ENCODE measurements at places on chromosomes 13 and 19. TPM values are rescaled to one million over a fixed set of nuclear protein-coding genes. Genes with fewer than 3 reads are reported as not detected.

DNA sequence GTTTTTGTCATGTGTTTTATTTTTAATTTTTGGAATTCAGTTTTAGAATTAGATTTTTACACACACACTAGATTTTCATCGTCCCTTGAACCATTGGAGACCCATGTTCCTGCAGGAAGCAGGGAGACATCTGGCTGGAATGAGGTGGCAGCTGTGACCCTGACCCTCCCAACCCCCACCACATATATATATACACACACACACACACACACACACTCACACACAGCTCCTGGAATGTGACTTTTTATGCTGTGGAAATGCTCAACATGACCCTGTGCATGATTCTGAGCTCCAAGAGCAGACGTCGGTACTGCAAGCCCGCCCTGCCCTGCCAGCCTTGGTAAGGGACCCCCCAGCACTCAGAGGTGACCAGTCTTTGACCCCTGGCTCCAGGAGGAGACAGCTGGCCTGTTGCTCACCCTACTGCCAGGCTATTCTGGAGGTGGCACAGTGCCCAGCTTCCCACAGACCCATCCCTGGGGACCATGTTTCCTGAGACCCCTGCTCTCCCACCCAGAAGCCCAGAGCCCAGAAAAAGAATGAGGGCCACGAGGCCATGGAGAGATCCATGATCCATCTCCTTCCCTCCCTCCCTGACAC lies 103.2 kb upstream of the VSTM2B start:
- no peak for DNase-seq

- DNase-seq = no peak
Measured at GRCh38 chr19:49786376-49786820, 19.6 kb downstream of the AP2A1 start.

DNA sequence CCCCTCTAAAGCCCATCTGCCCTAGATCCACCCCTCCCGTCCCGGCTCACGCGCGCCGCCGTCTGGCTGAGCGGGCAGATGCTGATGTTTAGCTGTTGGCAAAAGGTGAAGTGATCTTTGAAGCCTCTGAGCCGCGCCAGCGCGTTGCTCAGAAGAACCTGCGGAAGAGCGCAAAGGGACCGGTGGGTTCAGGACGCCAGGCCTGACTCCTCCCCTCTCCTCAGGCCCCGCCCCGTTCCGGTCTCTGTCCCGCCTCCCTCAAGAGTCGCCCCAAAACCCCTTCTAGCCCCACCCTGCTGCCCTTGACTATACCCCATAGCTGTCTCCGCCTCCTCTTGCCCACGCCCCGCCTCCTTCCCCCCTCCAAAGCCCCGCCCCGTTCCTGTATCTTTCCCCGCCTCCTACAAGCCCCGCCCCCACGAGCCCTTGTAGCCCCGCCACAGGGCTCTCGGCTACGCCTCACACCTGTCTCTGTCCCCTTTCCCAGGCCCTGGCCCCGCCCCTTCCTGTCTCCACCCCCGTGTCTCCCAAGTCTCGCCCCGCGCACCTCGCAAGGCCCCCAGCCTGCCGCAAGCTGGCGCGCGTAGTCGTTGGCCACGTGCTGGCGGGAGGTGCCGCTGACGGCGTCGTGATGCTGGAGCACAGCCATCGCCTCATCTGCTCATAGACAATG lies 9.5 kb downstream of the MAN2B1 start:
- DNase-seq = no peak

RDH8 gene
- polyA plus RNA-seq = not detected

MED26 gene
- polyA plus RNA-seq = 3.8 TPM

DNA sequence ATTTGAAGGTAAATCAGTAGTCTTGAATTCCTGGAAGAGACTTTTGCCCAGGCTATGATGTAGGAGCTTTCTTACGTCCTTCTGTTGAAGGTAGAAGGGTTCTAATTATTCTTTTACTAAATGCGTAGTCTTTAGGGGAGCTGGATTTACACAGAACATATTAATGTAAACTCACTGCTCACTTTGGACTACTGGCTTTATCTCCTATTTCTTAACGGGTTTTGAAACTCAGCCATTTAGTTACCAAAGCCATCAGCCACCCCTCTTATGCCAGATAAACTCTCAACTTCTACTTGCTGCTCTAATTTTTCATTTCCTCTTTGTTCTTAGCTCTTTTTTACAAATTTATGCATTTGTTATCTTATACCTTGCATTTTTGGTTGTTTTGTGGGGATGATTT lies 81.5 kb downstream of the FNDC3A start:
- no peak for DNase-seq

DNA sequence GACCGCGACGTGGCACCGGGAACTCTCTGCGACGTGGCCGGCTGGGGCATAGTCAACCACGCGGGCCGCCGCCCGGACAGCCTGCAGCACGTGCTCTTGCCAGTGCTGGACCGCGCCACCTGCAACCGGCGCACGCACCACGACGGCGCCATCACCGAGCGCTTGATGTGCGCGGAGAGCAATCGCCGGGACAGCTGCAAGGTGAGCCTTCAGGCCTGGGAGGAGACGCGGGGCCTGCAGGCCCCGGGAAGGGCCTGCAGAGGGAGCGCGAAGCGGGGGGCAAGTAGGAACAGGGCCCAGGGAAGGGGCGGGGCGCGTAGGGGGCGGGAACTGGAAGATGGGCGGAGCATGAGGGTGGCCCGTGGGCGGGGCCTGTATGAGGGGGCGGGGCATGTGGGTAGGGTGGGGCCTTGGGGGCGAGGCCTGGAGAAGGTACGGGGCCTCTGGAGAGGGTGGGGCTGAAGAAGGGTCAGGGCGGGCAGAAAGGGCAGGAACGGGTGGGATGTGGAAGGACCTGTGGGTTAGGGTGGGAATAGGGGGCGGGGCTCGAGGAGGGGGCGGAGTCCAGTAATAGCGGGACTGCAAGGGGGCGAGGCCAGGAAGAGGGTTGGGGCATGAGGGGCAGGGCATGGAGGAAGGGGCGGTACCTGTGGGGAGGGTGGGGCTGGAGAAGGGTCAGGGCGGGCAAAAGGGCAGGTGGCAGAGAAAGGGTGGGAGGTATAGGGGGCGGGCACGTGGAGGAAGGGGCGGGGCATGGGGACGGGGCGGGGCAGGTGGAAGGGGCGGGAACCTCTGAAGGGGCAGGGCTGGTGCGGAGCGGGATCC lies 2.5 kb downstream of the CFD start:
- no peak for DNase-seq

- DNase-seq = no peak
Measured at GRCh38 chr13:33710924-33711323, 107.0 kb upstream of the RFC3 start.

DNA sequence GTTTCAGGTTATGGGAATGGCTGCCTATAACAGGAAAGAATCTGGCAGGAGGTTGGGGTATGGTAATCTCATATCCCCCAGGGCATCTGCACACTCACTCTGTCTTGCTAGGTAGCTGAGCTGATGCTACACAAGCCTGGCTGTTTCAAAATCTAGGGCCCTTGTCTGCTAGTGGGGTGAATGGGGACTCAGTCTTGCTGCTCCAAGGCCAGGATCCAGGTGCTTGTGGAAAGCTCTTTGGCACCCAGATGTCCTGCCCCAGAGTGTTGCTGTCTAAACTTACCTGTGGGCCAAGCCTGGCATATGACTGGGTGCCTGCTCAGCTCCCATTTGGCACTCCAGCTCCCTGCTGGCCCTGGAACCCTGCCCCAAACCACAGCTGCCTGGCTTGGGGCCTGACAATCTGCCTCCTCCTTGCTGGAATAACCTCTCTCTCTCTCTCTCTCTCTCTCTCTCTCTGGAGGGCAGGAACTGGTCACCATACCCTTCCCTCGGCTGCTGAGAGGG lies 158.1 kb upstream of the TSC22D1 start:
- DNase-seq = peak; percentile 91

SIRT6 gene
- 19.5 TPM for polyA plus RNA-seq

ZNF814 gene
- polyA plus RNA-seq = 6.2 TPM

GRCh38 chr19:33385956-33386355 lies 12.4 kb downstream of the CEBPG start:
- DNase-seq = no peak

GRCh38 chr19:49019242-49019932 lies 2.5 kb upstream of the LHB start:
- peak; percentile 71 for DNase-seq

DNA sequence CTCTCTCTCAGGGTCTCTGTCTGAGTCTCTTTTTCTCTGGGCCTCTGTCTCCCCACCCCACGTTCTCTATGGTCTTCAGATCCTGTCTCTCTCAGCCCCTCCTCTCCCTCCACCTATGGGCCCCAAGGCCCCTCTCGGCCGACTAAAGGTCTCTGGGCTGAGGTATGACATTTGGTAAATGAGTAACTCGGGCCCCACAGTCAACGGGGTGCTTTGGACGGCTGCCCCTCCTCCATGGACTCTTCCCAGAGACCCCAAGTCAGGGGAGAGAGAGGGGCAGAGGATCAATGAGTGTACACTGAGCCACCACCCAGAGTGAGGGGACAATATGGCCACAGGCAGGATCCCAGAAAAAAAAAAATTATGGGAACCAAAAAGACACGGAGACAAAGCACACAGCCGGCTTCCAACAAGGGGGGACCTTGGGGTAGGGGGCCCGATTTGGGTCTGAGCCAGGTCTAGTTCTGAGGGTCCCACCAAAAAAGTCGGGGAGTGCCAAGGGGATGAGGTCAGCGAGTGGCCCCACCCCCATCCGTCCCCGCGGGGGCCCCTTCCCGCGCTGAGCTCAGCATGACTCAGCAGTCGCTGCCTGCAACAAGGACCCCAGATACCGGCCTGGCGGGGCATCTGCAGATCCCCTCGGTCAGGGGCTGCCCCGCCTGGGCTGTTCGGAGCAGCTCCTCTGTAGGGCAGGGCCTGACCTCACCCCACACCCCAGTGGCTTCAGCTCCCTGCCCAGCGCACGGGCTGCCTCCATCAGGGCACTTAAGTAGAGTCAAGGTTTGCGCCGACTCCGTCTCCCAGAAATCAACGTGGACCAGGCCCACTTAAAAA lies 1.5 kb upstream of the FTL start:
- DNase-seq = peak; percentile 77

IZUMO2 gene
- not detected for polyA plus RNA-seq

GRCh38 chr13:30629527-30629926 lies 11.8 kb downstream of the USPL1 start:
- DNase-seq = no peak

- no peak for DNase-seq
Measured at GRCh38 chr13:98740131-98740530, 12.3 kb downstream of the SLC15A1 start.

ATP4A gene
- 357 TPM for polyA plus RNA-seq

DNA sequence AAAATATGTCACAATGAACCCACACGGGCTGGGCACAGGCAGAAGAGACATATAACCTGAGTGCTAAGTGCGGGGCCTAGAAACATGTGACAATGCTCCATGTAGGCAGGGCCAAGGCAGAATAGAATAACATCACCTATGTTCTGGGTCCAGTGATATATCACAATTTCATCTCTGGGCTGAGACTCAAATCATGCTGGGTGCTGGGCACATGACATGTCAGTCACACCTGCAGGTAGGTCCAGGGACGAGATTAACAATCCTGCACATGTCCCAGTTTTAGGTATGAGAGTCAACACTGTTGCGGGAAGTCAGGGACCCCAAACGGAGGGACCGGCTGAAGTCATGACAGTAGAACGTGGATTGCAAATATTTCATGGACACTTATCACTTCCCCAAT lies 50.3 kb downstream of the ZNF99 start:
- no peak for DNase-seq

- DNase-seq = peak; percentile 83
Measured at GRCh38 chr13:48492470-48493065, 40.3 kb downstream of the RCBTB2 start.

GRCh38 chr13:67003743-67004142 lies 226.4 kb downstream of the PCDH9 start:
- no peak for DNase-seq

KCNC3 gene
- polyA plus RNA-seq = 0.31 TPM
